Hypothalamus (tissue), 51 donors: ENCODE measurements at places on chromosomes 3 and 15.

DNA sequence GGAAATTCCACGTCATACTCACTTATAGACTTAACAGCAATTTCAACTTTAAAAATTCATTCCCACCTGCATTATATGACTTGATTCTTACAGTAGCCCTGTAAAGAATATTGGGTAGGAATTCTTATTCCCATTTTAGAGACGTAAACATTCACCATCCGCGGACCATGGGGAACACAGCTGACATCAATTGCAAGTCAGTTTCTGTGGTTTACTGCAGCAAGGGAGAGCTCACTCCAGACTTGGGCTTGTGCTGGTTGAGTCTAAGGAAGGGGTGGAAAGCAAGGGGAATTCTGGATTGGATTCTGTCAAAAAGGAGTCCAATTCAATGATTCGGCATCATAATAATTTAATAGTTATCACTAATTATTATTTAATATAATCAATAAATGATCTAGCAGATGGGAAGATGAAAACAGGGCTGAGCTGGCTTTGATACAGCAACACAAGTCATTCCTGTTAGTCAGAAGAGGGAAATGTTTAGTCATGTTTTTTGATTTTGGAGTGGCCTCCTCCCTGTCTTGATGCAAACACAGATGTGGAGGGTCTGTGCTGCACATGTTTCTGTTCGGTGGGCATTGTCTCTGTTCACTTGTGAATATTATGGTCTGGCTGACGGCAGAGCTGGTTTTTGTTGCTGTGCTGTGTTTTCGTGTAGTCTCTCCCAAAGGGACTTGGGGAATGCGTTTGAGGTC lies 9.7 kb downstream of the LIPC start:
- no peak for DNase-seq

DNA sequence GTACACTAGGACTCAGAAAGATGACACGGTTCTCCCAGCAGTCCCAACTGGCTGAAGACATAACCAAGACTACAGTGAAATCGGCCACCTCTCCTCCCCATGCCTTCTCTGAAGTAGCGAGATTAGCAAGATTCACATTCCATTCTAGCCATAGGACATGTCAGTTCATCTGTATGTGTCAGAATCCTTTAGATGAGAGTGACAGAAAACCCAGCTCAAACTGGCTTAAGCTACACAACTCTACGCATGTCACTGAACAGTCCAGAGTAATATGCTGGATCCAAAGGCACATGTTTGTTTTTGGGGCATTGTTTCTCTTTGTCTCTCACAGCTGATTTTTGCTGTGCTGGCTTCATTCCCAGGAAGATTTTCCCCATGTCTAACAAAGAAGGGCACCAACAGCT lies 75.8 kb downstream of the RARB start:
- no peak for DNase-seq

DNA sequence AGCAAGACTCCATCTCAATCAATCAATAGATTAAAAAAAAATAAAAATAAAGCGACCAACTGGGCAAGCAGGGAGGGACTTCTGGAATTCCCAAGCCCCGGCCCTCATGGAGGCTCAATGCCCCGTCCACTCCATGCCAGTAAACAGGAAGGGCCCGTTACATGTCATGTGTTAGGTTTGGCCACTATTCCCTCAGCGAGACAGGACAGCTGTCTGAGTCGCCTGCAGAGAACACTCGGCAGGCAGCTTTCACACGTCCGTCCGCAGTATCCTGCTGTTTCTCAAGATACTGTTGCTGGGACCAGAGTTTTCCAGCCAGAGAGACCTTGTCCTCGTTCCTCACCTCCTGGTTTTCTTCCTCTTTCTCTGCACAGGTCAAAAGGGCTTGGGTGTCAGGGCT lies 18.0 kb downstream of the TMEM44 start:
- DNase-seq: no peak

- no peak for DNase-seq
These were observed 5.3 kb downstream of the TNFSF10 start for GRCh38 chr3:172517859-172518466.

GRCh38 chr15:66650433-66650832 lies 51.6 kb upstream of the SMAD6 start:
- no peak for DNase-seq

DNA sequence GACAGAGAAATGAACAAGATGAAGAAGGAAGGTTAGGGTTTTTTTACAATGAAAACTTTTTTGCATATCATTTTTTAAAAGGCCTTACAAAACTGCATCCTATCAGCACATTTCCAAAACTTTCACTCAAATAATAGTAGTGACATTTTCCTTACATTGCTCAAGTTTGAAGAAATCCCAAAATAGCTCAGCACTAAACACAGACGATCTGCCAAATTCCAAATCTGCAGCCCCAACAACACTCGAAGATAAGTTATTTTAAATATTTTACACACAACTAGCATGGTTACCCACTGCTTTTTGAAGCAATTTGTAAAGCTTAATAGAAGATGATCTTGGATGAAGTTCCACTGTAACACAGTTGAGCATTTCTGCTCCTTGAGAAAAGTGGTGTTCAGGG lies 535.6 kb upstream of the ALCAM start:
- no peak for DNase-seq

DNA sequence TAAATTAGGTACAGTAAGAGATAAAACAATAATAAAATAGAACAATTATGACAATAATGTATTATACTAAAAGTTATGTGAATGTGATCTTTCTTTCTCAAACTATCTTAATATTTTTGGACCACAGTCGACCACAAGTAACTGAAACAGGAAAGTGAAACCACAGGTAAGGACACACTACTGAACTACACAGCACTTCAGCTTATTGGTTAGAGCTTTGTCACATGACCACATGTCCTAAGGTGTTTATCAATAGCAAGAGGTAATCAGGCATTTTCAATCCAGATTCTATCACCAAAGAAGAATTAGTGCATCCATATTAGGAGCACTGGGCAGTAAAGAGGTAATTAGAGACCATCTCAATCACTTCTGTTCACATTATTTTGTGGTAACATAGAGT lies 392.8 kb downstream of the RSL24D1 start:
- DNase-seq: no peak

DNA sequence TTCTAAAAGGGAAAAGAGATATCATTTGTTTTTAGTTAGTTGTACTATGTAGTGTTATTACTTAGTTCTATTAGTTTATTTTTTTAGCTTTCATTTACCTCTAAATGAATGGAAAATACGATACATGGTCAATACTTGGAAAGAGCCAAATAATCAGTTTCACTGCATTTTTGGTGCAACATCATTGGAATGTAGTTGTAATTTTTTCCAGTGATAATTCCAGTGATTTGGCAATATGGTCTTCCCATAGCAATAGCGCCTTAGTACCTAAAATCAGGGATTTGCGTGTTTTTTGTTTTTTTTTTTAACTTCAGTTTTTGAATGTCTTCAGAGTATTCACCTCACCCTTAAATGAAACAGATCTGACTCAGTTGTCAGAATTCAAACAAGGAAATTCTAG lies 41.8 kb downstream of the RAB8B start:
- no peak for DNase-seq

- no peak for DNase-seq
These were observed 3.8 kb downstream of the GREM1 start for GRCh38 chr15:32721596-32721995.

GRCh38 chr15:75022783-75023180 lies 608 bp upstream of the PPCDC start:
- DNase-seq: no peak

- DNase-seq: no peak
These were observed 156.1 kb downstream of the STAG1 start for GRCh38 chr3:136595913-136596697.

GRCh38 chr3:134312072-134312872 lies 61.6 kb upstream of the RYK start:
- DNase-seq: no peak

DNA sequence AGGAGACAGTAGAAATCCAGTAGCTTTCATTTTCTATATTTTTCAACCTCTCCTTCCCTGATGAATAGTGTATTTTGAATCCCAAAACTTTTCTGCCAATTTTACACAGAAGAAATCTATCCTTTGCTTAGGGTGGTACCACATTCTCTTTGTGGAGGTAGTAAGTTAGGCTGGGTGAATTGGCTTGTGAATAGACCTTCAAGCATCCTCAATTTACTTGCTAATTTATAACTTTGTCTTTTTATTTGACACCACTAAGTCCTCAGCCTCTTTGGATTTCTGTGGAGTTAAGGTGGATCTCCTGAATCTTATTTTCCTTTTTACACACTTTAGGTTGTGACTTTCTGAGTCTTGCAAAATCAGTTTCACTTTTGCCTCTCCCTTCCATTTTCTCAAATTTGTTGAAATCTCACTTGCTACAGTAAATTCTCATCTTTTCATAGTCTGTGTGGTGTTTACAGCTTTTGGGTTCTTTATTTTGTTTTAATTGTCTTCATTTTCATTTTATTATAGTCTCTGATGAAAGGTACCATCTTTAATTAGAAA lies 5.7 kb upstream of the PLSCR1 start:
- DNase-seq: no peak

- no peak for DNase-seq
These were observed 60.8 kb downstream of the ITGA11 start for GRCh38 chr15:68371160-68371559.

DNA sequence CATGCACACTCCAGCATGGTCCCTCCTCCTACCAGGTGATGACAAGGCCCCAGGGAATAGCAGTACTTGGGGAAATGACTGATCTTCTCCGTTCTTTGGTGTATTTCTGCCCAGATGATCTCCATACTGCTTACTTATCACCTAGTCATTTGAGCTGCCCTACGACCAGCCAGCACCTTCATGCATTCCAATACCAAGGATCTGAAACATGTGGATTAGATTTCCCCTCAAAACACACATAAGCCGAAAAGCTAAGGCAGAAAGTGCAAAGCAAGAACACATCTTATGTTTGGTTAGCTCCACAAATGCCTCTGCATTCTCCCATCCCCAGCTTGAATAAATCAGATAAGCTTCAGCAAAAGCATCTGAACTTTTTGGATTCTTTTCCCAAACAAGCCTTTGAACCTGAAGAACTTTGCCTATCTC lies 64.8 kb upstream of the BCL6 start:
- no peak for DNase-seq

DNA sequence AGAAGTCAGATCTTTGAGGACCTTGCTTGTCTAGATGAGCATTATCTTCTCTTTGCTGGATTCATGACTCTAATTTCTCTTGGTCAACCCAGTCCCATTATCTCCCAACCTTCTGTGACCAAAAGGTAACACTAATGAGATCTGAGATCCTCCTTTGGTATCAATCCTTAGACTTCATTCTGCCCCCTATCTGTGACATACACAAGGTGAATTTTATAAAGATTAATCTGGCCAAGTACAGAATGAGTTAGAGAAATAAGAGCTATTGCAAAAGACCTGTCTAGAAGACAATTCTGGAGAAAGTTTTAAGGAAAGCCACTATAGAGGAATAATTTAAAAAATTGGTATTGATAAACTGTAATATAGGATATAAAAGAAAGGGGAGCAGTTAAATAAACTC lies 113.8 kb upstream of the KCNMB2 start:
- no peak for DNase-seq

- DNase-seq: no peak
These were observed 163.3 kb downstream of the TP63 start for GRCh38 chr3:189794518-189794917.

GRCh38 chr3:127444761-127445160 lies 145.8 kb downstream of the TPRA1 start:
- DNase-seq: no peak

GRCh38 chr3:138124706-138125355 lies 7.4 kb downstream of the A4GNT start:
- DNase-seq: no peak

DNA sequence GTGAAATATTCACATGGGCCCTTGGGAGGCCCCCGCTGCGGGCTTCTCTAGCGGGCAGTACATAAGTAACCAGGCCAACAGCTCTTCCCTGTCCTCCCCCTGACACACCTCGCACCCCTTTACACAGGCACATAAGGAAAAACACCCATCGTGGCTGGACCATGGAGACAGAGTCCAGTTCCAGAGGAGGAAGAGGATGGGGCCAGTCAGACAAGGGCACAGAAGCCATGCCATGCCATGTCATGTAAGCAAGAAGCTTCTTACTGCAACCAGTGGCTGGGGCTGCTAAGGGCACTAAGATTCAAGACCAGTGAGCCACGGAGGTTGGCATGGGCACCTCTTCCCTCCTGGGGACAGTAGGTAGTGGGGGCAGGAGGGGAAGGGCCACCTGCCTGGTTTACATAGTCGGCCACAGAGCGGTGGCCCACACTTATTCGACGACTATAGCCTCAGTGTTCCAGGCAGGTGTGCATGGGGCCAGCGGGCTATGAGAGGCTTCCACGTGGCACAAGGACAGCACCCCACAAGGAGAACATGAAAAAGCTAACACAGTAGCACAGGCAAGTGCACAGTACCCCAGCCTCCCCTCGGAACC lies 5.7 kb upstream of the CYP11A1 start:
- DNase-seq: no peak

DNA sequence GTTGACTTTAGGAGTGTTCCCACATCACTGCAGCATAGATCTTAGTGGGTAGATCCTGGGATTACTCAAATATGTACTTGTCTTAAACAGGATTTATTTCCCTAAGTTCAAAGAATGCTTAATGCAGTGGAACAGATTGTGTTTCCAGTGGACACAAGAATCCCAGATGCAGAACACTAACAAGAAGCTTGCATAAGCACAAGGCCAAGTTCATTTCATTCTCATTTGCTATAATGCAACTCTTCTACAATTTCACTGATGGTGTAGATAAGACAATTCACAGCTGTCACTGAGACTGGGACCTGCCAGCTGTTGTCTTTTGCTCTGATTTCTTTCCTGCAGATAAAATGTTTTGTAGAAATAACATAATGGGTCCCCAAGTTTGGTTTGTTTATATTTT lies 225.6 kb downstream of the NFKBIZ start:
- DNase-seq: no peak

DNA sequence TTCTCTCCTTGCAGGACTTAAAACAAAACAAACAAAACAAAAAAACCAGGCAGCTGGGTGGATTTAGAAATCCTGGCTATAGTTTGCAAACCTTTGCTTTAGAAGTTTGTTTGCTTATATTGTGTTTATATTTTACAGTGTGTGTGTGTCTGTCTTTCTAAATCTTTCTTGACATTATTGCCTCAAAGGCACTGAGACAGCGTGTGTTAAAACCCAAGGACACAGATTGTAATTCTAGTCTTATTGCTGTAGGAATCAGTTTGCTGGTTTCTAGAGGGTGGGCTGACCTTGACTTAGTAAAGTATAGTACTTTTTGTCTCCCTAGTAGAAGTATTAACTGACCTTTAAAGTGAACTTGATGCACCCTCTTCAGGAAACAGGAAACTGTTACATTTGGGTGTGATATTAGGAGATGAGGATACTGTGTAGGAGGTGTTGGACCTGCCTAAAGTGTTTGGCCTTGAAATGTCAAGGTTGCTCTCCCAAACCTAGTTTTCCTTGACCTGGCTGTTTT lies 71.0 kb downstream of the TCF12 start:
- DNase-seq: no peak

GRCh38 chr3:63961891-63962290 lies 49.7 kb upstream of the SCAANT1 start:
- DNase-seq: no peak

- DNase-seq: no peak
These were observed 26.9 kb downstream of the BFSP2 start for GRCh38 chr3:133426721-133427120.

GRCh38 chr3:23342343-23342742 lies 139.2 kb downstream of the UBE2E2 start:
- DNase-seq: no peak

- no peak for DNase-seq
These were observed 7.5 kb upstream of the STRA6 start for GRCh38 chr15:74209997-74210671.
